Stimulated activated CD4-positive, alpha-beta T cell treated with anti-CD3 and anti-CD28 coated beads, Interleukin-15, amount 100 ng/mL, for 1 hour (primary cell): ENCODE measurements at places on chromosomes 3 and 15.

GRCh38 chr15:74208901-74209559 is 6.4 kb upstream of the STRA6 start:
- no peak for DNase-seq

DNA sequence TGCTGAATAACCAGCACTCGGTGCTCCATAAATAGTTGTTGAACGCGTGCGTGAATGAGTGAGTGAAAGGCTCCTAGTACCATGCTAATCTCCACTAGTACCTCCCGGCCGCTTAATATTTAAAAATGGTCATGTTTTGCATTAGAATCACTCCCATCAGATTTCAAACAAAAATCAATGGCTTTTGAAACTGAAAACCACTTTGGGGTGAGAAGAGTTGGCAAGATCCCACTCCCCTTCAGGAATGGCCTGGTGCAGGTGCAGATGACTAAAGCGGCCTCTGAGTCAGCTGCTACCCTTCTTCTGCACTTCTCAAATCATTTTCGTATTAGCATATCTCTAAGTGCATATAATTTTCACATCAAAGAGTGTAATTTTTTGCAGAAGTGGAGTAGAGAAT is 425.3 kb upstream of the PROK2 start:
- DNase-seq = no peak

DNA sequence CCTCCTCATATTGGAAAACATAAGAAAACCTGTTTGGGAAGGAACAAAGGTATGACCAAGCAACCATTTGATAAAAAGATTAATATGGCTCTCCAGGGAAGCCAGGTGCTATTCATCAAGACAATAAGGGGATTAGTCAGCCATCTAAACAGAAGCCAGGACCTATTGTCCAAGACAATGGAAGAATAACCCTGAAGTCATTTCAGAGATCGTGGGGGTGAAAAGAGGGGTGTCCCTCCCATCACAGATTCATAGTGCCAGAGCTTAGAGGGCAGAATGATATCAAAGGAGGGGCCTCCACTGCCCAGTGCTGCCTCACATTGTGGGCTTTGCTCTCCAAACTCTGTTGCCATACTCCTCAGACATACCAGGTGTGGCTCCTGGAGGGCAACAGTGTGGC is 73.5 kb downstream of the DAPK2 start:
- DNase-seq = no peak

GRCh38 chr3:13224967-13225366 is 151.7 kb upstream of the IQSEC1 start:
- no peak for DNase-seq

- DNase-seq = no peak
Measured at GRCh38 chr3:106249159-106249558, 380.3 kb upstream of the CBLB start.

- DNase-seq = no peak
Measured at GRCh38 chr3:105970283-105970682, 101.5 kb upstream of the CBLB start.
